DMS79 treated with DMSO at 0.1 percent for 48 hours (cell line): ENCODE measurements at places on chromosomes 7 and 10.

GRCh38 chr10:114995468-114996247 lies 57.7 kb downstream of the TRUB1 start:
- DNase-seq = no peak

DNA sequence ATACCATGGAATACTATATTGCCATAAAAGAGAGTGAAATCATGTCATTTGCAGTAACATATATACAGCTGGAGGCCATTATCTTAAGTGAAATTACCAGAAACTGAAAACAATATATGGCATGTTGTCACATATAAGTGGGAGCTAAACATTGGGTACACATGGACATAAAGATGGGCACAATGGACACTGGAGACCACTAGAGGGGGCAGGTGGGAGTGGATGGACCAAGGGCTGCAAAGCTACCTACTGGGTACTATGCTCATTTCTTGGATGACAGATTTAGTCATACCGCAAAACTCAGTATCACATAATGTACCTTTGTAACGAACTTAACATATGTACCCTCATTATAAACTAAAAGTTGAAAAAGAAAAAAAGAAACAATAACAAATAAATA lies 1167.6 kb downstream of the NXPH1 start:
- DNase-seq = no peak

GRCh38 chr7:22697876-22698606 lies 29.0 kb upstream of the IL6 start:
- DNase-seq = no peak

DNA sequence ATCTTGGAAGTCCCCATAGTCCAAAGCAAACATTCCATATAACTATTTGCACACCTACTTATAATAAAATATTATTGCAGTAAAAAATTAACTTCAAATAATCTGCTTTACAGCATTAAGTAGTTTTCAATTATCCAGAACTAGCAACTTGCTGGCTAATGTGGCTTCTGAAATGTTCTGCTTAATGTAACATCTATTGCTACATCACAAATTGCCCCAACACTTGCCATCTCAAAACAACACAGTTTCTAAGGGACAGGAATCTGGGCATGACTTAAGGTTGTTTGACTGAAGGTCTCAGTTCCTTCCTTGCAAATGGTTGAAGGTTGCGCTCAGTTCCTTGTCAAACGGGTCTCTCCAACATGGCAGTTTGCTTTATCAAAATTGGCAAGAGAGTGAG lies 378.5 kb upstream of the SEMA3C start:
- no peak for DNase-seq

DNA sequence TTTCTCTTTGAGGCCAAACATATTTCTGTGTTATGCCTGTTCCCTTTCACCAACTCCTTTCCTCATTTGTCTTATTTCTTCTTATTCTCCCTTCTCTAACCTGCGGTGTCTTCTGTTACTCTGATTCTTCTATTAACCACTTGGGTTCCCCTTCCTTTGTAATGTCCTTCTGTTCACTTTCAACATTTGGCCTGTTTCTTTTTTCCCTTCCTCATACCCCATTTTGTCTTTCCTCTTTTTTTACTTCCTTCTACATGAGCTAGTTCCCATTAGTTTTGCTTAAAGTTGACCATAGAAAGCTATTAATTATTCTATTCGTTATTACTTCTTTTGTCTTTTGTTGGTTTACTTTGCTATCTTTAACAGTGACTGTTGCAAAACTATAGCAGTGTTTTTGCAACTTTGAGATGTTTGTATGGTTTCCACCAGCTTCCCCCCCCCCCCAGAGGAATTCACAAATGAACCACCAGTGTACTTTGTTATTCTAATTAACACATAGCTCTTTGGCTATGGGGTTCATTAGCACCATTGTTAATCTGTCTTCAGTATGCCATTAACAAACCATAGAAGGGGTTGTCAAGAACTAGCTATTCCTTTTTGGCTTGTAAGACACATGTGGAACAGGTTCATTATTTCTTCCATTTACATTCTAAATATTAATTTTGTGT lies 2.9 kb downstream of the LRGUK start:
- no peak for DNase-seq
